ENCODE measurements at places on chromosomes 2 and 18.

GRCh38 chr2:133097666-133098065 lies 427.7 kb upstream of the LYPD1 start:
- no peak for DNase-seq

DNA sequence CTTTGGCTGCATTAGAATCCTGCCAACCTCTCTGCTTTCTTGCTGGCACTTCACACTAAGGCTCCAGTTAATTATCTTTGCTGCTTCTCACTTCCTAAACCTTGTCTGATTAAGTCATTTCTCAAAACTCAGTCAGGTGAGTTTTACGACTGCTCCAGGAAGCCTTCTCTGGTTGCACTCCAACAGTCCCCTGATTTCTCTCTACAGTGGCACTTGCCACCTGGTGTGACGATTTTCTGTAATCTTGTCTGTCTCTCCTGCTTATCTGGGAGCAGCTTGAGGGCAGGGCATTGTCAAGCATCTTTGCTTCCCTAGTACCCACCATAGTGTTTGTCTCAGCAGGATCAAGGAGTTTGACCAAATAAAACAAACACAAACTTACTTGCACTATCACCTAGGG lies 10.4 kb upstream of the GATA6 start:
- DNase-seq = no peak

DNA sequence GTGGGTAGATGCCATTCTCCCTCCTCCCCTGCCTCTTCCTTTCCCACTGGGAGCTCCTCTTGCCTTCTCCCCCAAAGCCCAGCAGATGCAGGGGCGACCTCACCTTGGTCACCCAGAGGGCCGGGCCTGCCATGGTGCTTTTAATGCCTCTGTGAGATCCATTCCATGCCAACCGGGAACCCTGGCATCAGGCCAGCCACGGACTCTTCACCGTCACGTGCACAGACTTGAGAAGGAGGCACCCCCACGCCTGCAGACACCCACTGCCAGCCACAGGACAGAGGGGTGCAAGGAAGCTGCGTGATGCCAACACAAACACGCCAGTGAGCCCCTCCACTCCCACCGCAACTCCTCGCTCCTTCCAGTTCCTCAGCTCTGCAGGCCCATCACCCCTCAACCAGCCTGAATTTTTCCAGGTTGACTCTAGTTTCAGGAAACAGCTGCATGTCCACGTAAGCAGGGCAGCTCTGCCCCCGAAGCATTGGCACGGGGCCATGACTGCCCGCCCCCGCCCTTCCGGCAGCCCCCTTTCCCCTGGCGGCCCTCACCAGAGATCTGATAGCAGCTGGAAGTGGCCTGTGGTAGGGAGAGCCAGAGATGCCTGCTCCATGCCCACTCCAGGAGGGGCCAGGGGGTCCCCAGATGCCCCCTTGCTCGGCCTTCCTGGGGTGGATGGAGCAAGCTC lies 50.8 kb downstream of the DNMT3A start:
- DNase-seq = no peak

GRCh38 chr18:28132084-28132483 lies 44.8 kb downstream of the CDH2 start:
- no peak for DNase-seq

DNA sequence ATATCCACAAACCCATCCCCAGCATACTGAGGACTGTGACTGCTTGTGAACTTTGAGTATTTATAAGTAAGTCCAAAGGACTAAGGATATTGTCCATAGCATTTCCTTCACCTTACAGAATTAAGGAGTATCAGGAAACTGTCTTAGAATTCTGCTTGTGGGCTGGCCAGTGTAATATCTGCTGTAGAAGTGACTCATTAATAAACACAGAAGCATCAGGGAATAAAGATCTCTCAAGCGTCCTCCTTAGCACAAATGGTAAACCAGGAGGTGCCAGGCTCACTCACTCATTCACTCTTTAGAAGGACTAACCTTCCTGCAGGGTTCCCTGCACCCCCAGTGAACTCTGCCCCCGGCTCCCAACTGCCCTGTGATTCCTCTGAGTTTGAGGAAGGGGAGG lies 31.0 kb downstream of the CCDC68 start:
- DNase-seq = no peak

DNA sequence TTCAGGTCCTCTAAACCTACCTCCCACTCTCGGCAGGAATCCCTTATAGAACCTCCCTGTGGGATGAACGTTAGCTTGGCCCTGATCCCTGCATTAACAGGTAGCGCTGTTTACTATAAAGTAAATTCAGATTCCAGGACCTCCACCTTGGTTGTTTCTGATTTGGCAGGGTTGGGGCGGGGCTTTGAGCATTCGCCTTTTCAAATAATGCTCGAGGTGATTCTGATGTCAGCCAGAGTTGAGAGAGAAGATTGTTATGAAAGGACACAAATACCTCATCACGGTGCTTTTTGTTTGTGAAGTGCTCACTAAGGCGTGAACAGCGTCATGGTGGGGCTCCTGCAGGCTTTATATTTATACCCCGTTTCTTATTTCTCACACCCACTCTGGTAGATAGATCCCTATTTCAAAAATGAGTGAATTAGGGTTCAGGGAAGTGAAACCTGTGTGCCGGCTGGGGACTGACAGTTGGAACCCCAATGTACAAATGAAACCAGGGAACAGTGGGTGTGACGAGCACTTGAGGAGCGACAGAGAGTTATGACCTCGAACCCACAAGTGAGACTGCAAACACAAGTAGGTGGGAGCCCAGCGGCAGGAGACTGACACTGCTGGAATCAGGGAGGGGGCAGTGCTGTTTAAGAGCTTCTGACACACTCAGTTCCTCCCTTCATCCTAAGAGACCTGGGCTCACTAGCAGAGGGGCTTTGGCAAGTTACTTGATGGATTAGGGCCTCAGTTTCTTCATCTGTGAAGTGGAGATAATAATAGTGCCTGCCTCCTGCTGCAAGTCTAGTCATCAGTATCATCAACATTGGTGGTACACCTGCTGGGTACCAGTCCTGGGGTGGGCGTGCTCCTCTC lies 14.2 kb upstream of the CXCR4 start:
- DNase-seq = peak; percentile 49

DNA sequence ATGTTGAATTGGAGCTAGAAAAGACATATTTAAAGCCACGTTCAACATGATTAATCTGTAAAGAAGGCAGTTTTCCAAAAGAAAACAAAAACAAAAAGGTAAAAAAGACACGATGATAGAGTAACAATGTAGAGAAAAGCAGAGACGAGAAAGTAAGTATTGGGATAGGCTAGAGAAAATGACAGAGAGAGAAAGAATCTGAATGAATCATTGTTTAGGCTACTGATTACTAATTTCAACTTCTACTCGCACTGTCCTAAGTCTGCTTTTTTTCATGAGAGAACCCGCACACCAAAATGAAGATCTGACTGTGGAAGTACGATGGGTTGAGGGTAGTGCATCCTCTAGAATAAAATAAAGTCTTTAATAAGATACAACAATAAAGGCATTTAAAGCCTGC lies 1599.2 kb upstream of the TMEFF2 start:
- no peak for DNase-seq
